NCI-H1694 treated with DMSO at 0.1 percent for 48 hours (cell line): ENCODE measurements at places on chromosomes 1 and 21.

DNA sequence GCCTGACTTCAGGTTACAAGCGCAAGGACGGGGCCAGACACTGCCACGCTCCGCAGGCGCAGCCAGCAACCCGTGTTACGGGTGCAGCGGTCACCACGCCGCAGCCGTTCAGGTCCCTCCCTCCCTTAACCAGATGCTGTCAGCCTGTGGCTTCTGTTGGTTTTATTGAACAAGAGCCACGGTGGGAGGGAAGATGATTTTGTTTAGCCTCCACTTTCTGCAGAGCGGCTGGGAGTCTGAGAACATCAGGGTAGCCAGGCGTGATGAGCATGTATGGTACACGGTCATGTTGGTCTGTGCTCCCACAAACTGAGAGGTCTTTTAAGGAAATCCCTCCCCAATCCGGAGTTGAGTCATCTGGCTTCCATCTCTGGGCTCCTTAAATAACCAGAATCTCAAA, 18.5 kb upstream of the ADARB1 start:
- DNase-seq, result no peak

- DNase-seq, result no peak
These were observed 14.1 kb downstream of the DISP1 start for GRCh38 chr1:222828939-222829338.

GRCh38 chr1:151846062-151846568, 6.5 kb upstream of the C2CD4D start:
- no peak for DNase-seq

- no peak for DNase-seq
These were observed 779 bp downstream of the SLC44A3 start for GRCh38 chr1:94820936-94821335.

GRCh38 chr1:235930543-235930942, 63.8 kb upstream of the LYST start:
- no peak for DNase-seq

DNA sequence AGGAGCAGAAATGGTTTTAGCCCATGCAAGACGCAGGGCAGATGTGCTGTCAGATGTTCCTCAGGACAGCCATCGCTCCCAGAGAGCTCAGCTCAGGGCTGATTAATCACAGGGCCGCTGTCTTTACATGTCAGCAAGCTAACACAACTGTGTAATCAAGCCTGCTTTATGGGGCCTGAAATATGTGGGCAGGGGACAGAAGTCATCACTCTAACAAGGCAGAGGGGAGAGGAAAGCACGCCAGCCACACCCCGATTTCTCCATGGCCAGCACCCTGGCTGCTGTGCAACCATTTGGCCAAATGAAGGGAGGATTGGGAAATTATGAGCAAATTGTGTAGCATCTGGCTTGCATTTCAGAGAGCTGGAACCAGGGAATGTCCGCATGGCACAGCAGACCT, 368.8 kb downstream of the NPHP4 start:
- no peak for DNase-seq

DNA sequence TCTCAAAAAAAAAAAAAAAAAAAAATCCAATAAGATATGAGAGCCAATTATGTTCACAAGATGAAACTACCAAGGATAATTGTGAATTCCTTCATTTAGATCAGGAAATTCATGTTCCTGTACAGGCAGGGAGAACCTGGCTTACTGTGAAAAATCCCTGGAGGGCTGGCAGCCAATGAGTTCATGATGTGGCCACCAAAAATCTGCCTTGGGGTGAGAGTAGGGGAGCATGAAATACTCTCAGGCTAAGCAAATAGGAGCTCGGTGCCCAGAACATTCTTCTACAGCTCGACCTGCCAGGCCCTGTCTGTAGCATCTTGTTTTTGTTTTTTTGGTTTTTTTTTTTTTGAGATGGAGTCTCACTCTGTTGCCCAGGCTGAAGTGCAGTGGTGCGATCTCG, 50.1 kb downstream of the PIK3CD start:
- DNase-seq, result no peak

DNA sequence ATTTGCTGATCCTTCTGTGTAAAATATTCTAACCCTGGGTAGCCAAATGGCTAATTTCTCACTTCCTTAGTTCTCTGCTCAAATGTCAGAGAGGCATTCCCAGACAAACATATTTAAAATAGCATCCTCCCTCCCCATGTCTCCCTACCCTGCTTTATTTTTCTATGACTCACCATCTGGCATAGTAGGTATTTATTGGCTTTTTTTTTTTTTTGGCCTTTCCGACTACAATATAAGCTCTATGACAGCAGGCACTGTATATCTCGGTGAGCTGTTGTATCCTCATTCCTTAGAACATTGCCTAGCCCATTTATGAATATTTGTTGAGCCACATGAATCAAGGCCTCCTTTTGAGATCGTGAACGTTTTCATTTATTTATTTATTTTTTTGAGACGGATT, 1.5 kb upstream of the NEK7 start:
- DNase-seq, result peak; percentile 72

DNA sequence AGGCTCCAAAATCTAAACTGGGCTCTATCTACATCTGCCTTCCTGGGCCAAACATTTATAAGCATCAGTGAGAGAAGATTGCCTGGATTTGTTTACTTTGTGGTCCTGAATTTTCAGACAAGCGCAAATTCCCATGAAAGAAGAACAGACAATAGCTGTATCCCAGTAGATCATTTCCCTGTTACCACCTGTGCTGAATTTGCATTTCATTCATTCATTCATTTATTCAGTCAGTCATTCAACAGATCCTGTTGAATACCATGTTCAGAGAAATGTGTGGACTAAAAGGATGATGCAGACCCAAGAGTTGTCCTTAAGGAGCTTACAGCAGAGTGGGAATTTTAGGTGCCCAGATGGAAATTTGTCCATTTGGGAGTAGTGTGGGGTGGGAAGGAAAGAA, 2.2 kb downstream of the PGM1 start:
- no peak for DNase-seq

- no peak for DNase-seq
These were observed 55.6 kb downstream of the DDR2 start for GRCh38 chr1:162687870-162688269.

GRCh38 chr1:37825506-37825905, 17.5 kb upstream of the YRDC start:
- no peak for DNase-seq

DNA sequence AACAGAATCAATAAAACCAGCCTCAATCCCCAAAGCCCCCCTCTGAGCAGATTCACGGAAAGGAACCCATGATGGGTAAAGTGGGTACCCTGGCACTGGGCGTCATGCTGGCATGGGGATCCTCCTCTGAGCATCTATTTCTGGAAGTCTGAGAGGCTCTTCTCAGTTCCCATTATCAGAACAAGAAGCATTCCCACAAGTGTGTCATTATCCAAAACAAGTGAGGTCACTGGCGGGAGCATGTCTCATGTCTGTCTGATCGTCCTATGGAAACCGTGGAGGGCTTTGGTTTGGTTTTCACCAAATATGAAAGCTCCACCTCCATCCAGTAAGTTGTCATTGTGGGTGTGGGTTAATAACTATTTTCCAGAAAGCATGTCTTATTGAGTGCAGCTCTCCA, 70.7 kb downstream of the PGM1 start:
- DNase-seq, result no peak

DNA sequence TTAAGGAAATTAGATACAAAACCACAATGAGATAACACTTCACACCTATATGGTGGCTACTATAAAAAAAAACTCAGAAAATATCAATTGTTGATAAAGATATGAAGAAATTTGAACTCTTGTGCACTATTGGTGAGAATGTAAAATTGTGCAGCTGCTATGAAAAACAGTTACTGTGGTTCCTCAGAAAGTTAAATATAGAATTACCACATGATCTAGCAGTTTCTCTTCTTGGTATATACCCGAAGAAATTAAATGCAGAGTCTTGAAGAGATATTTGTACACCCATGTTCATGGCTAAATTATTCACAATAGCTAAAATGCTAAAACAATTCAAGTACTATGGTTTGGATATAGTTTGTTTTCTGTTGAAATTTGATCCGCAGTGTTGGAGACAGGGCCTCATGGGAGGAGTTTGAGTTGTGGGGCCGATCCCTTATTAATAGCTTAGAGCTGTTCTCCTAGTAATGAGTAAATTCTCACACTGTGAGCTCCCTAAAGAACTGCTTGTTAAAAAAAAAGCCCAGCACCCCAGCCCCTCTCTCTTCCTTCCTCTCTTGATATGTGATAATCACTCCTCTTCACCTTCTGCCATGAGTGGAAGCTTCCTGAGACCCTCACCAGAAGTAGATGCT, 1412.1 kb downstream of the PLA2G4A start:
- DNase-seq, result no peak

GRCh38 chr1:98874828-98875227, 129.8 kb downstream of the PLPPR5 start:
- no peak for DNase-seq

- no peak for DNase-seq
These were observed 21.1 kb downstream of the COL11A1 start for GRCh38 chr1:103087256-103087655.

DNA sequence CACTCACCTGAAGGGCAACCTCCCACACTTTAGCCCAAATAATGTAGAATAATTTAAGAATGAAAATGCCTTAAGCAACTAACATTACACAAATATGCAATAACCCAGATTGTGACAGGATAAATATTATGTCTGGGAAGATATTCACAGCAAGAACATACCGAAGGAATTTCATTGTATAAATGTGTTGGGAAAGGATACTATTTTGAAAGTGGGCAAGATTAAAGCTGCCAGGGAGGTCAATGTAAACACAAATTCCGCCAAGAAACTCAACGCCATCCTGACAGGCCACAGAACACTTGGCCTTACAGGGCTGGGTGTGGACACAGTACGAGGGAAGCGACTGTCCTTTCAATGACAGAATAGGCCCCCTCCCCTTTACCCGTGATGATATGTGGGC, 173.3 kb downstream of the RUNX1 start:
- DNase-seq, result no peak

DNA sequence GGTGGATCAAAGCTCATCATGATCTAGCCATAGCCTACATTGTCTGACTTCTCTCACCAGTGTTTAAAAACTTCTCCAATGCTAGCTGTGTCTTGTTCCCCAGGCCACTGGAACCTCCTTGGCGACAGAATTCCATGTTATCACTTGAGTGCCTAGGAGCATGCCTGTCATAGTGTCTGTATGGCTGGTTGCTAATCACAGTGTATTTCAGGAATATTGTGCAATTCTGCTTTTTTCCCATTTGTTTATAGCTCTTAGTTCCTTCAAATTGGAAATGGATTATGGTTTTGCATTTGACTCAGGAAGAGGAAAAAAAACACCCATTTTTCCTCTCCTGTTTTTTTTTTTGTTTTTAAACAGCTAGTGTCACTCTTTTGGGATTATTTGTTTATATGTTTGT, 25.5 kb downstream of the ROR1 start:
- no peak for DNase-seq

DNA sequence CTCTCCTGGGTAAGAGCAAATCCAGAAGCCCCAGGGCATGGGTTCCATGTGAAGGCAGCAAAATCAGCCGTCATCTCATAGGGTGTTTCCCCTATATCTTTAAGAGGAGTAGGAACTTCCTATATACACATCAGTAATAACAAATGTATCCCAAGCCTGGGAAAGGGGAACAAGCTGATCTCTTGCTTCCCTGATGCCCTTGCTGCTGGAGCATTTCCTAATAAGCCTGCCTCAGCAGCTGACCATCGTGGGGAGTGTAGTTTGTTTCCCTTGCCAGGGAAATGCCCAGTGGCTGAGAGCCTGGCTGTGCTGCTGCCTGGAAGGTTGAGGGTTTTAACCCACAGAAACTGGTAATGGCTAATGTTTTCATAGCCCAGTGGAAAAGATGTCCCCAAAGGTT, 177.0 kb downstream of the NPHP4 start:
- no peak for DNase-seq

DNA sequence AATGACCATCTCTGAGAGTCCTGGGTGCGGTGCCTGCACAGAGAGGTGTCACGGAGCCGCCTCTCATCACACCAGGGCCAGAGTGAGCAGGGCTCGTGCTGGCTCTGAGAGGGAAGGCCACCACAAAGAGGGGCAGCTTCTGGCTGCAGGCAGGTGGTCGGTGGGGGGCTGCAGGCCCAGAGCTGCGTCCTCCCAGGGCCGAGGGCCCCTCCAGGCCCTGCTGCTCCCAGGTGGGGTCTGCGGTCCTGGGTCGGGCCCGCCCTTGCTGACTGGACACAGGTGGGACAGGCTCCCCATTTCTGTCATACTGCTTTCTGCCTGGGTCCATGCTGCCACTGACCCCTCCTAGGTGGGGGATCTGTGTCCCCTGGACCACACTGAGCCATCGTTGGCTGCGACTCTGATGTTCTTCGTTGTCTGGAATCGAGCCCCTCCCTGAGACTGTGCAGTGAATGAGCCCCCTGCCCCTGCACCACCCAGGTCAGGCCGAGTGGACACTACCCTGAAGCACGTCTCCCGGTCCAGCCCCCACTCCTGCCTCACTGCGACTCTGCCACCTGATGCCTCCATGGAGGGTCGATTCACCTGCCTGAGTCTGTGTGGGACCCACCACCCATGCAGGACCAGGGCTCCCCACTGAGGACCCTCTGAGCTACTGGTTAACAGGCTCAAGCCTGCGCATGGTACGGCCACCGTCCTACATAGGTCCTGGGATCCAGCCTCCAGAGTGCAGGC, 332.0 kb upstream of the VAMP3 start:
- DNase-seq, result no peak

- DNase-seq, result no peak
These were observed 26.4 kb downstream of the LRRC53 start for GRCh38 chr1:74486036-74486435.

DNA sequence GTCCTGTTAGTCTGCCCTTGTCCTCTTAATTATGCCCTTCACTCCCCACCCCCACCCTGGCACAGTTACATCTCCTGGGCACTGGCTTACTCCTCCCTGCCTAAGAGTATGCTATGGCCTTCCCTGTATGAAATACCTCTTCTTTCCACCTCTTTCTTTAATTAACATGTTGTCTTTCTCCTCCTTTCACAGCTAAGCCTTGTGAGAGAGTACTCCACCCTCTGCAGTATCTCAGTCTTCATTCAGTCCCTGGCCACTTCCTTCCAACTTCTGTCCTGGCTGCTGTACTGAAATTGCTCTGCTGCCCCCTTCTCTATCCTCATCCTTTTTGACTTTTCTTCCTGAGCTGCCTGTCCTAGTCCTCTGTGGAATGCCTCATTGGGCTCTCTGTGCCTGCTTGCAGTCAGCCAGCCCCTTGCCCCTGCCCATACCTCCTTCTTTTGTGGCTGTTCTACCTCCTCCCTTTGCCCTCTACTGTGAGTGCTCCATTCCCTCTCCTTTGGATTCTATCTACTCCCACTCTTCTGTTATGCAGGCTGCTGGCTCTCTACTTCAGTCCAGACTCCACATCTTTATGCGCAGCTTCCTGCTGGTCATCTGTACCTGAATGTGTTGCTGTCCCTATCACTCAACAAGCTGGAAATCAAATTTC, 8.3 kb downstream of the NOS1AP start:
- DNase-seq, result no peak

DNA sequence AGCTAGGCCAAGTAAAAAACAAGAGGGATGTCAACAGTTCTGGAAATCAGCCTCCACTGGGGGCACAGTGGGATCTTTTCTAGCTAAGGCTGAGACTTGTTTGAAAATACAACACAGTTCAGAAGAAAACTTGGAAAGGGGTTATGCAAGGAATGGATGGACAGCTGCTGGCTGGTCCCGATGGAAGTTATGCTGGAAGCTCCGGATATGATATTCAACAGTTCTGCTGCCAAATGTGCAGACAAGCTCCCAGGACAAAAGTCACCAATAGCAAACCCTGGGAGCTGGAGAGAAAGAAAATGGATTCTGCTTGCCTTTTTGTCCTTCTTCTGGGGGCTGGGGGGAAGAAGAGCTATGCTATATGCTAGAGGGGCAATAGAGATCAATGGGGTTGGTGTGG, 14.3 kb downstream of the LMX1A start:
- DNase-seq, result no peak
